Activated CD8-positive, alpha-beta memory T cell treated with anti-CD3 and anti-CD28 coated beads, Interleukin-2, amount 10 ng/mL, durations not matched to agents 7 days and 5 days (primary cell): ENCODE measurements at places on chromosomes 5 and 9. TPM values are rescaled to one million over a fixed set of nuclear protein-coding genes. Genes with fewer than 3 reads are reported as not detected.

DNA sequence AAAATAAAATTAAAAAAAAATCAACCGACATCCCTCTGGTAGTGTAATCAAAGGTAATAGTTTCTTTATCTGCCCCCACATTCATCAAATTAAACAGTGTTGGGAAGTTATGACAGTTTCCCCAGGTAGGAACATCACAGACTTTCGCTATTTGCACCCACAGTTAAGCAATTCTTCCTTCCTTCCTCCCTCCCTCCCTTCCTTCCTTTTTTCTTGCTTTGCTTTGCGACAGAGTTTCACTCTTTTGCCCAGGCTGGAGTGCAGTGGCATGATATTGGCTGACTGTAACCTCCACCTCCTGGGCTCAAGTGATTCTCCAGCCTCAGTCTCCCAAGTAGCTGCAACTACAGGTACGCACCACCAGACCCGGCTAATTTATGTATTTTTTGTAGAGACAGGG, 10.8 kb upstream of the BICD2 start:
- no peaks in the 10 kb centered on the region for H3K36me3 ChIP-seq
- peaks cover 20% of the 10 kb centered on the region for H3K27me3 ChIP-seq
- no peak overlapping the region for H3K4me3 ChIP-seq

DNAI1 gene
- not detected for total RNA-seq

C9 gene
- not detected for total RNA-seq

- H3K4me1 ChIP-seq, result no peaks in the 10 kb centered on the region
- H3K27me3 ChIP-seq, result no peaks in the 10 kb centered on the region
- DNase-seq, result no peak
- no peaks in the 10 kb centered on the region for H3K36me3 ChIP-seq
- no peak overlapping the region for H3K27ac ChIP-seq
- no peak overlapping the region for H3K4me3 ChIP-seq
Measured at GRCh38 chr9:72982146-72982799, 29.4 kb upstream of the ALDH1A1 start.

DNA sequence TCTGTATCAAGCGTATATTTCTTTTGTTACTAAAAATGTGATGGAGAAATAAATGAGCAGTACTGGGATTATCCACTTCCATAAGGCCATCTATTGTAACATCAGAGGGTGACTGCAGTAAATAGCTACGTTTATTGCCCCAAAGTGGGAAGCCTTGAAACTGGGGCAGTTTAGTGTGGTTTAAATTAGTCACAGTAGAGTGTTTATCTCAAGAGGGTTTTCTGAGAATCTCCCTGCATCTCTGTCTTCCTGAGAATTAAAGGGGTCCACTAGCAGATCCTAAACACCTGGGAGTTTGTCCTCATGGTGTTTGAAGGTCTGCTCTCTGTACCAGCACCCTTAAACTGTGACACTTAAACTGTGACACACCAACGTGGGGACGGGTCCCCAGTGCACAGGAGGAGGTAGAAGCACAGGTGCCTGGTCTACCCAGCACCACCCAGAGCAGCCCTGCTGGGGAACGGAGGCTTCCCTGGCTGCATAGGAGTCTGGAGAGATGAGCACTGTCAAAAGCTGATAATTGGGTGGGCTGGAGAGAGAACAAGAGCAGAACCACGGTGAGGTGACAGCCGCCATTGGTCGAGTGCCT, 25.2 kb downstream of the PRRC2B start:
- H3K4me3 ChIP-seq, result peak overlapping the region; percentile 61
- peaks cover 84% of the 10 kb centered on the region for H3K4me1 ChIP-seq
- H3K36me3 ChIP-seq, result peaks cover 31% of the 10 kb centered on the region
- DNase-seq, result no peak

DNA sequence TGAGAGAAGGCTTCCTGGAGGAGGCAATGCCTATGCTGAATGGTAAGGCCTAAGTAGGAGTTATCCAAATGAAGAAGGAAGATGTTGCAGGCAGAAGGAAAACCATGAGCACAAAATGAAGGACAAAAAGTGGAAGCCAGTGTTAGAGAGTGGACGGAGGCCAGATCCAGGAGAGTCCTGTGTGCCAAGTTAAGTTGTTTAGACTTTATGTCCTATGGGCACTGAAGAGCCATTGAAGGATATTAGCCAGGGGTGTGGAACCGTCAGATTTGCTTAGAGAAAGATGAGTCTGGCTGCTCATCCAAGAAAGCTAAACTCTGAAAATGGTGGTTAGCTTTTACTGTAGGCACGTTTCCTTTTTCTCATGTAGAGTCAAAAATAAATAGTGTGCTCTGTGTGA, 254.7 kb downstream of the ADAMTSL1 start:
- no peak overlapping the region for H3K4me3 ChIP-seq
- no peak overlapping the region for H3K27ac ChIP-seq
- no peaks in the 10 kb centered on the region for H3K36me3 ChIP-seq
- no peaks in the 10 kb centered on the region for H3K4me1 ChIP-seq
- no peaks in the 10 kb centered on the region for H3K27me3 ChIP-seq
- no peak for DNase-seq
